ENCODE measurements at places on chromosomes 7 and 10. TPM values are rescaled to one million over a fixed set of nuclear protein-coding genes. Genes with fewer than 3 reads are reported as not detected.

DNA sequence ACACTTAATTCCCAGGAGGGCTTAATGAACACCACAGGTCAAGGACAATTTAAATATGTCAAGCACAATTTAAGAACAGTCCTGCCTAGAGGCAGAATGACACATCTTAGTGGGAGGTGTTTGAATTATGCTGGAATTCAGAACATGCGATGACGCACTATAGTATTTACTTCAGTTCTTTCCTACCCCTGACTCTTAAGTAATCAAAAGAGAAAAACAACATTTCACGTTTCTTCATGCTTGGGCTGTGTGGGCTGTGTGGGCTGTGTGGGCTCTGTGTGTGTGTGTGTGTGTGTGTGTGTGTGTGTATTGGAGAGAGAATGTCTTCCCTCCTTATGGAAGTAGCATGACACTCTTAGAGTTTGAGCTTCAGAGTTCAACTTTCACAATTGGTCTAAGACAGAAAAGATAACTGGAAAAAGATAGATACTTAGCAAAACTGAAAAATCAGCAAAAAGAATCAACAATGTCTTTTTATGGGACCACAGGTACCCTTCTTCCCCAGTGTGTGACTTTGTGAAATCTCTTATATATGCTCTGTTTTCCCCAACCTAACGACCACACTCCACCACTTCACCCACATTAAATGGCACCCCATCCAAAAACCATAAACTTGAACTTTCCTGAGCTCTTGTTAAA, 33.7 kb upstream of the CABCOCO1 start:
- peak overlapping the region; percentile 47 for H3K27ac ChIP-seq
- peaks cover 18% of the 10 kb centered on the region for H3K4me1 ChIP-seq
- no peak overlapping the region for H3K4me3 ChIP-seq
- no peak for DNase-seq

- no peaks in the 10 kb centered on the region for H3K36me3 ChIP-seq
- H3K27ac ChIP-seq, result peak overlapping the region; percentile 91
- DNase-seq, result peak; percentile 89
- H3K27me3 ChIP-seq, result no peaks in the 10 kb centered on the region
- H3K4me3 ChIP-seq, result peak overlapping the region; percentile 61
These were observed 435 bp upstream of the PWWP2B start for GRCh38 chr10:132396494-132397035.

GRCh38 chr7:73945022-73945421, 83.0 kb upstream of the ELN start:
- H3K4me3 ChIP-seq, result no peak overlapping the region
- H3K27me3 ChIP-seq, result no peaks in the 10 kb centered on the region
- H3K27ac ChIP-seq, result no peak overlapping the region
- no peak for DNase-seq
- no peaks in the 10 kb centered on the region for H3K36me3 ChIP-seq

DNA sequence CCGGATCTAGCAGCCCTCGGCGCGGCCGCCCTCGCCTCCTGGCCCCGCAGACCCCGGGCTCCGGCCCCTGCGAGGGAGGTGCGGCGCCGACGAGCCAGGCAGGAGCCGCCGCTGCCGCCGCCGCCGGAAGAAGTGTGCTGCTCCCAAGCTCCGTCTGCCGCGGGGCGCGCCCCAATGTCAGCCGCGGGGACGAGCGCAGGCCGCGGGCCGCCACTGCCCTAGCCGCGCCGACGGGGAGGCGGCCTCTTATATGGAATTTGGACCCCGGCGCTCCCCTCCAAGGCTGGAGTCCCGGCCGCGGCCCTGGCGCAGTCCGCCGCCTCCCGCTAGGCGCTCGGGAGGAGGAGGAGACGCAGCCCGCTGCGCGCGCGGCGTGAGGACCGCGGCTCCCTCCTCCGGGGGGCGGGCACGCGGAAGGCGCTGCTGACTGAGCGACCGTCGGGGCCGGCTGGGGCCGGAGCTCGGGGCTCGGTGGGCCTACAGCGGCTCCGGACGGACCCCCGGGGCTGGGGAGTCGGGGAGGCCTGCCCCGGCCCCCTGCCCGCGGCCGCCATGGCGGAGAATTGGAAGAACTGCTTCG, at the start of gene TRIM8:
Gene TRIM8 (plus strand): TSS at position 414 of the 580 bp plus-strand sequence. CDS start 139 bp downstream, at position 553.
- H3K27ac ChIP-seq, result peak within 1 kb of the TSS; percentile 100
- H3K27me3 ChIP-seq, result no peaks in the 10 kb centered on the region
- peak within 1 kb of the TSS; percentile 85 for H3K4me3 ChIP-seq
- peaks cover 32% of the 10 kb centered on the region for H3K4me1 ChIP-seq
- DNase-seq, result peak; percentile 82

DNA sequence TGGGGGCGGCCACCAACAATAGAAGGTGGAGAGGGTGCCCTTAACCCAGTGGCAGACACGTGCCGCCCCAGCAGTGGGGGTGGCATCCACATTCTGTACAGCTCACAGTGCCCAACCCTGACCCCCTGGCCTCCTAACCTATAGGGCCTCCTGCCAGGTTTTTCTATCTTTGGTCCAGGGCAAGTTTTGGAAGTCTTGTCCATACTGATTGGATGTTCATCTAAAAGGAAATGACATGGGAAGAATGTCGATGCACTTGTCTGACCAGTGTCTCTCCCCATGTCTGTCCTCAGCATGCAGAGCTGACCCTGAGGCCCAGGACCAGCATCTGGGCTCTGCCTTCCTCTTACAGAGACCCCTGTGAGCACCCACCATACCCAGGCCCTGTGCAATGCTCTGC, 32.3 kb upstream of the ANTXRL start:
- no peak overlapping the region for H3K27ac ChIP-seq
- H3K4me3 ChIP-seq, result no peak overlapping the region
- no peaks in the 10 kb centered on the region for H3K27me3 ChIP-seq
- peaks cover 4% of the 10 kb centered on the region for H3K4me1 ChIP-seq
- no peak for DNase-seq

DNA sequence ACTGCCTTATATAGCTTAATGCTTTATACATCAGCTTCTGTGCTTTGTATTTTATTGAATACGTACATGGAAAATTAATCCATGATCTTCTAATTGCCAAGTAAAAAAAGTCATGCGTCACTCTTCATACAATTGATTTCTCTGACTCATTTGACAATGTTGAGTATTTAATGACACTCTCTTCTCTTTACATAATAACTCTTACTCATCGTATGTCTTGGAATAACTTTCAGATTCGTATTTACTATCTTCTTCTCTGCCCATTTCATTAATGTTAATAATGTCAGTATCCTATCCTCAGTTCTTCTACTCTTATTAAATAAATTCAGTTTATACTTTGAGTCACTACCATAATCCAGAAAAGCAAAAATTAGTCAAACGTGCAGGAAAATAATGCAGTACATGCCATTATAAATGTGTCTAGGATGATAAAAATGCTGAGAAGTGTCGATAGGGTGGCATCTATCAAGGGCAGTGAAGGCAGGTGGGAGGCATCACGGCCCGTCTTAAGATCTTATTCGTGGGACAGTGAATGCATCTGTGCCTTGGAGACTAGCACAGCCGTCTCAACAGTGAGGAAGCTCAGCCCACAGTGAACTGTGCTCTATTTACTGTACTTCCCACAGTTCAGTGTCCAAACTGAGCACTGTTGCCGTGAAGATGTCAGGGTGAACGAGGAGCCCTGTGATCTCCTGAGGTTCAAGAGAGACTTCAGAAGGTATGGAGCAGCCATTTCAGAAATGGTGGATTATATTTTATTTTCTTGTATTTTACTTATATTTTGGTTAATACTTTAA, 39.8 kb upstream of the AKR1E2 start:
- no peaks in the 10 kb centered on the region for H3K4me1 ChIP-seq
- no peak overlapping the region for H3K27ac ChIP-seq
- no peak overlapping the region for H3K4me3 ChIP-seq

DNA sequence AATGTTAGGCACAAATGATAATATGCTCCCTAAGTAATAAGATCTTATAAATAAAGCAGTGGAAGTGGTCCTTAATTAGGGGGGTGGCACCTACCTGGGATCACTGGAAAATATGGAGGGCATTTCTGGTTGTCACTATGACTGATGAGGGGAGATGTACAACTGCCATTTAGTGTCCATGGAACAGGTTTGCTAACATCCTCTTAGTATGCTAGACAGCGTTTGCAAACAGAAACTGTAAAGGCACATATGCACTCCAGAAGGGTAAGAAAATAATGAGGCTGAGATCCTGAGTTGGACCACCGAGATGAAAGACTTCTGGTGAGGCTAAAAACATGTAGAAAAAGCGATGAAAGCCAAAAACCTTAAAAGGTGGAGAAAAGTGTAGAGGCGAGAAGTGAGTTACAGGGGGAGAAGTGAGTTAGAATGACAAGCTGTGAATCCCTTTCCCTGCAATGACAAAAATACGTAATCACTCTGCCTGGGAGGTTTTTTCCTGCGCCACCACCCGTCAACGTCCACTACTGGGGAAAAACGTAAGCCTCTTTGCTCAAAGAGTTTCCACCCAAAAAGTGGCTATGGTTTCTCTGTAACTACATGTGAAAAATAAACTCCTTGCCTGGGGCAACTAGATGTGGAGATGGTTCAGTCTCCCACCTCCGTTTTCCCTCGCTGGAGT, 767 bp downstream of the KRIT1 start:
- H3K4me1 ChIP-seq, result peaks cover 33% of the 10 kb centered on the region
- H3K36me3 ChIP-seq, result peaks cover 20% of the 10 kb centered on the region
- peak overlapping the region; percentile 85 for H3K4me3 ChIP-seq
- H3K27ac ChIP-seq, result peak overlapping the region; percentile 93
- no peaks in the 10 kb centered on the region for H3K27me3 ChIP-seq

- H3K27me3 ChIP-seq, result no peaks in the 10 kb centered on the region
- H3K4me1 ChIP-seq, result no peaks in the 10 kb centered on the region
- H3K4me3 ChIP-seq, result no peak overlapping the region
These were observed 12.0 kb downstream of the CLCN1 start for GRCh38 chr7:143327903-143328302.

GRCh38 chr7:151381098-151381347, 28.8 kb downstream of the WDR86 start:
- H3K27ac ChIP-seq, result no peak overlapping the region
- peaks cover 27% of the 10 kb centered on the region for H3K36me3 ChIP-seq
- peaks cover 10% of the 10 kb centered on the region for H3K4me1 ChIP-seq
- peak overlapping the region; percentile 26 for H3K4me3 ChIP-seq

- no peaks in the 10 kb centered on the region for H3K4me1 ChIP-seq
- H3K27ac ChIP-seq, result no peak overlapping the region
These were observed 132.5 kb downstream of the LSM5 start for GRCh38 chr7:32357535-32358277.

DNA sequence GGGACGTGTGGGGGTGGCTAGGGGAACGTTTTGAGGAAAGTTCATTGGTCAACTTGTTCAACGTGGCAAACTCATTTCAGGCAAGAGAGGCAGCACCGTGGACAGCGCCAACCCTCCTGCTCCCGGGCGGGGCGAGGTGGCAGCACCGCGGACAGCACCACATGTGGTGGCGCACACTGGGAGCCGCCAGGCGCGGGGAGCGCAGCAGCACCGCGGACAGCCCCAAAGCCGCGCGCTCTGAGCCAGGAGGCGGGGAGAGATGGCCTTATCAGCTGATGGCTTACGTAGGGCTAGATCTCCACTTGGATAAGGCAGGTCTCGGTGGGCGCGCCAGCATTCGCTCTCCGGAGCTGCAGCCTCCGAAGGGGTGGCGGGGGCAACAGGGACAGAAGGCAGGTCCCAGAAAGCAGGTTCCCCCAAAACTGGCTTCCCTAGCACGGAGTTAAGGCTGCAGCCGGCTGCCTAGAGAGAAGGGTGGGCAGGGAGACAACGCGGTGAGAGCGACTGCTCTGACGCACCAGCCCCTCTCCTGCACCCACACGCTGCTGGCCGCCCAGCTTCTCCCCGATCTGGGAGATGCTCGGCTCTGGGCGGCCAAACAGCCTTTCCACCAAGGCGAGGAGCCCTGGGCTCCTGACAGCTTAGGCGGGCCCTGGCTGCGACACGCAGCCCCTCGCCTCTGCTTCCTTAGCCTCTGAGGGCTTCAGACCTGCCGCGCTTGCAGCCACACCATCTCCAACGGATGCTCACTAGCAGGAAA, at the start of gene HTR5A:
Gene HTR5A (plus strand): TSS at position 333 of the 760 bp plus-strand sequence. CDS start 576 bp downstream, outside the sequence.
- peak; percentile 92 for DNase-seq
- H3K27me3 ChIP-seq, result peaks cover 24% of the 10 kb centered on the region
- H3K27ac ChIP-seq, result no peak within 1 kb of the TSS
- H3K4me1 ChIP-seq, result no peaks in the 10 kb centered on the region

- no peaks in the 10 kb centered on the region for H3K36me3 ChIP-seq
- H3K27me3 ChIP-seq, result no peaks in the 10 kb centered on the region
- no peak for DNase-seq
- H3K4me1 ChIP-seq, result no peaks in the 10 kb centered on the region
- no peak overlapping the region for H3K4me3 ChIP-seq
These were observed 33.4 kb upstream of the SLC39A12 start for GRCh38 chr10:17918187-17918903.

DNA sequence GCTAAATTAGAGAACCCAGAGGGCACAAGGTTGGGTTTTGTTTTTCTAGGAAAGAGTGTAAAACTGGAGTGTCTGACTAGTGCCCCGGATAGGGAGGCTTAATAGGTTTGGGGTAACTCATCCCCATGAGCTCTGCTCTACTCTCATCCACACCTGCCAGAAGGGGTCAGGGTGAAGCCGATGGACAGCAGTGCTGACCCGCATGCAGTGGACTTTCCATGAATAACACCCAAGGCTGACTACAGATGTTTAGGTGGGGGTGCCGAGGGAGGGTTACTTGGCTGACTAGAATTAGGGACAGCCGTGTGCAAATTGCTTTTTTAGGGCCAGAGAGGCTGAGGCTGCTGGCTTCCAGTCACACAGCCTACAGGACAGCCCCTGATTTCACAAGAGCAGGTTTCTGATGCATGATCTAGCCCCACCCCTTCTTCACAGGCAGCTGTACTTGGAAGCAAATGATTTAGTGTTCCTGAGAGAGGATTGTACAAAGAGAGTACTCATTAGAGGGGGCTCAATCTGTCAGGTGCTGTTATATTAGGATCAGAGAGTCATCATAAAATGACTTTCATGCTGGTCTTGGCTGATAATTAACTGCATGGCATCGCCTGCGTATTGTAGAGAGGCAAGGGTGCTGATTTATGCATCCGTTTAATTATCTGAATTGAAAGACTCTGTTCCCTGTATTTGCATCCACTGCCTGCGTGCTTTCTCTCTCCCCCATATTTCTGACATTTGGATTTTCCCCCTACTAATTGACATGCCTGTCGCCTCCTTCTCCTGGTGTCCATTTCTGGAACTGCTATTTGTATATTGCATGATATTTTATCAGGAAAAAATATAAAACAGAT, 9.5 kb downstream of the INHBA start:
- H3K36me3 ChIP-seq, result no peaks in the 10 kb centered on the region
- H3K4me1 ChIP-seq, result no peaks in the 10 kb centered on the region
- H3K27ac ChIP-seq, result no peak overlapping the region
- no peak overlapping the region for H3K4me3 ChIP-seq
- no peak for DNase-seq

- H3K27ac ChIP-seq, result no peak overlapping the region
- peak; percentile 45 for DNase-seq
- H3K27me3 ChIP-seq, result no peaks in the 10 kb centered on the region
- H3K4me3 ChIP-seq, result no peak overlapping the region
- H3K4me1 ChIP-seq, result no peaks in the 10 kb centered on the region
These were observed 24.6 kb downstream of the WIPI2 start for GRCh38 chr7:5214641-5215040.

GRCh38 chr7:107870427-107871000, 20.5 kb upstream of the DLD start:
- no peaks in the 10 kb centered on the region for H3K36me3 ChIP-seq
- H3K4me1 ChIP-seq, result peaks cover 8% of the 10 kb centered on the region
- no peaks in the 10 kb centered on the region for H3K27me3 ChIP-seq
- H3K27ac ChIP-seq, result no peak overlapping the region
- no peak overlapping the region for H3K4me3 ChIP-seq
- no peak for DNase-seq

Gene OGDHL
- total RNA-seq, result 0.69 TPM

Gene SLC16A9
- total RNA-seq, result 1.8 TPM

Gene KIF11
- total RNA-seq, result 0.93 TPM

Gene LRRC17
- 0.58 TPM for total RNA-seq

Measured in upper lobe of right lung (tissue), 1 donor.